ENCODE measurements at places on chromosomes 2 and 18. TPM values are rescaled to one million over a fixed set of nuclear protein-coding genes. Genes with fewer than 3 reads are reported as not detected.
A peak's percentile ranks its signal among the peaks of the same experiment; 100 is the strongest.

Gene RAB17
- total RNA-seq: 9.5 TPM

Gene NEUROD1
- total RNA-seq: not detected

Gene KLHL14
- total RNA-seq: 0.35 TPM

Gene MDH1
- 126 TPM for total RNA-seq

Gene SERPINB4
- not detected for total RNA-seq

Gene RAPGEF4
- 6.8 TPM for total RNA-seq

Gene CCDC102B
- 4.3 TPM for total RNA-seq

Gene UNC80
- 1.1 TPM for total RNA-seq

- no peaks in the 10 kb centered on the region for H3K4me1 ChIP-seq
- no peaks in the 10 kb centered on the region for H3K36me3 ChIP-seq
- DNase-seq: no peak
- no peak overlapping the region for H3K4me3 ChIP-seq
Measured at GRCh38 chr18:42654556-42654955, 460.9 kb downstream of the RIT2 start.

- DNase-seq: no peak
- no peaks in the 10 kb centered on the region for H3K36me3 ChIP-seq
Measured at GRCh38 chr18:55100817-55101457, 141.7 kb upstream of the CCDC68 start.

GRCh38 chr2:177434475-177434874, 41.9 kb downstream of the AGPS start:
- DNase-seq: no peak
- H3K4me3 ChIP-seq: no peak overlapping the region
- H3K4me1 ChIP-seq: no peaks in the 10 kb centered on the region

DNA sequence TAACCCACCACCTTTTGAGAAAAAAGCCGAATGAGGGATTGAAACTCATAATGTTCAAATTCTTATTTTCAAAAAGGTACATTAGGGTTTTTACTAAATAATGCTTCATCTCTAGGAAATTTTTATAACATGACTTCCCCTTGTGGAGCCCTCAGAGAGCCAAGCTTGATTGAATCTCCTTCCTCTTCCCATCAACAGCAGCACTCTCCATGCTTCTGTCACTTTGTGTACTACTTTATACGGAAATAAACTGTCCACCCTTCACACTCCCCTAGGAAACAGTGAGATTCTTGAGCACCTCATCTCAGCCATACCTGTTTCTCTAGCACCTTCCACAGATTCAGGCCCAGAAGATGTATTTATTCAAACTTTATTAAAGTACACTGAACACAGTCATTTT, 51.8 kb downstream of the TFPI start:
- no peak for DNase-seq
- no peaks in the 10 kb centered on the region for H3K27me3 ChIP-seq
- H3K36me3 ChIP-seq: no peaks in the 10 kb centered on the region
- no peak overlapping the region for H3K4me3 ChIP-seq

- no peaks in the 10 kb centered on the region for H3K27me3 ChIP-seq
- no peak overlapping the region for H3K27ac ChIP-seq
- no peaks in the 10 kb centered on the region for H3K4me1 ChIP-seq
- H3K36me3 ChIP-seq: no peaks in the 10 kb centered on the region
- H3K4me3 ChIP-seq: no peak overlapping the region
Measured at GRCh38 chr18:70273021-70273420, 15.8 kb upstream of the SOCS6 start.

- DNase-seq: peak; percentile 80
- no peaks in the 10 kb centered on the region for H3K27me3 ChIP-seq
- H3K36me3 ChIP-seq: no peaks in the 10 kb centered on the region
Measured at GRCh38 chr18:63131106-63131958, 188.2 kb downstream of the BCL2 start.

DNA sequence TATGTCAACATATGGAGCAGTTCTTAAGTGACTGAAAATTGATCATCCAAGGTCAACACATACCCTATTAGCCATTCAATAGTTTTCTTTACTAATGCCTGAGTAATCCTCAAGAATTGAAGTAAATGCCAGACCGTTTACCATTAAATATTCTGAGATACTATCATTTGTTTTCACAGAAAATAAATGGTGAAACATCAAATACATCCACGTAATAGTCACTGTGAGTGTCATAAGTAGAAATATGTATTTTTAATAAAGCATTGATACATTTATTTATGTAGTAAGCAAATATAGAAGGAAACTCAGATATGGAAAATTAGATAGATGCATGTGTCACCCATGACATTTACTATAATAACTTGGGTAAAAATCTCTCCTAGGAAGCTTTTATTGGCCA, 927.8 kb upstream of the NRXN1 start:
- no peaks in the 10 kb centered on the region for H3K27me3 ChIP-seq
- no peak for DNase-seq
- no peak overlapping the region for H3K4me3 ChIP-seq
- H3K36me3 ChIP-seq: no peaks in the 10 kb centered on the region

DNA sequence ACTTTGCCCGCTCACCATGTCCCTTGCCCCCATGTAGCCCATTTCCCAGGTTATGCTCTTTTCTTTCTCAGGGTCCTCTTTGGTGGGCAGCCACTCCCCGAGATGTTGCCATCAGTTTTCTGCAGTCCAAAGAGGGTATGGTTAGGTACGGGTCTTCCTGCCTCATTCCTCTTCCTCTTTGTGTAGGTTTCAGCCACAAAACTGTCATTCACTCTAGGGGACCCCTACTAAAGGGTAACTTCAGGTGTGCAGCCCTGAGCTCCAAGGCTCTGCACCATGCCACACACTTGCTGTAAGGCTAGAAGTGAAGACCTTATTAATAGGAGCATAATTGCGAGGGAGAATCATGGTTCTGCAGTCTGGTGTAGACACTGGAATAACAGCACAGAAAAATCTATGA, 99.8 kb upstream of the ZNF397 start:
- peaks cover 2% of the 10 kb centered on the region for H3K4me1 ChIP-seq
- DNase-seq: no peak

DNA sequence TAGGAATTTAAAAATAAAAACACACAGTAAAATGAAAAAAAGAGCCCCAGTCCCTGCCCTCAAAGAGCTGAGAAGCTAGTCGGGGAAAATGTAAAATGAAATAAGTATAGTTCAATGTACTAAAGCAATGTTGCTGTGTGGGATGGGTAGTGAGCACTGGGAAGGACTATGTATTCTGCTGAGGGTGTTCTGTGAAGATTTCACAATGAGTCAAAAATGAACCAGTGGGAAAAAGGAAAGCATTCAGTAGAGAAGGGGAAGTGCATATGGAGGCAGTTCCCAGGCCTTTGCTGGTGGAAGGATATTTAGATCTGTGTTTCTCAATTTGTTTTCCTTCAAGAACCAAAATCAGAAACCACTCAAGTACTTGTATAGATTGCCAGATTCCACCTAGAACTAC, 1094.7 kb upstream of the KLHL29 start:
- no peaks in the 10 kb centered on the region for H3K36me3 ChIP-seq
- no peak overlapping the region for H3K4me3 ChIP-seq

GRCh38 chr18:27845897-27846296, 331.0 kb downstream of the CDH2 start:
- H3K27me3 ChIP-seq: no peaks in the 10 kb centered on the region
- no peaks in the 10 kb centered on the region for H3K36me3 ChIP-seq
- no peaks in the 10 kb centered on the region for H3K4me1 ChIP-seq
- H3K4me3 ChIP-seq: no peak overlapping the region
- no peak overlapping the region for H3K27ac ChIP-seq
- DNase-seq: no peak

DNA sequence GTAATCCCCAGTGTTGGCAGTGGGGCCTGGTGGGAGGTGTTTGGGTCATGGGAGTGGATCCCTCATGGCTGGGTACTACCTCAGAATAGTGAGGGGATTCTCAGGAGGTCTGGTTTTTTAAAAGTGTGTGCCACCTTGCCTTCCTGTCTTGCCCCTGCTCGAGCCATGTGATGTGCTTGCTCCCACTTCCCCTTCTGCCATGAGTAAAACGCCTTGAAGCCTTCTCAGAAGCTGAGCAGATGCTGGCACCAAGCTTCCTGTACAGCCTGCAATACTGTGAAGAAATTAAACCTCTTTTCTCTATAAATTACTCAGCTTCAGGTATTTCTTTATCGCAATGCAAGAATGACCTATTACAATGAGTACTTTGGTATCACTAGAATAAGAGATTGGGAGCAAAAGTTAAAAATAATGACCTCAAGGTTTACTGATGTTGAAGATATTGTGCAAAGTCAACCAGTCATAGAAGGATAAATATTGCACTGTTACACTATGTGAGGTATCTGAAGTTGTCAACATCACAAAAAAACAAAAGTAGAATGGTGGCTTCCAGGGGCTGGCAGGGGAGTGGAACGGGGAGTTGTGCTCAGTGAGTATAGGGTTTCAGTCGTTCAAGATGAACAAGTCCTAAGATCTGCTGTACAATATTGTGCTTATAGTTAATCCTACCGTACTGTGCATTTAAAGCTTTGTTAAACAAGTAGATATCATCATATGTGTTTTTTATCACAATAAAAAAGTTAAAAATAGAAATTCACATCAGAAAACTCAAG, 938.3 kb upstream of the CNTNAP5 start:
- no peak overlapping the region for H3K4me3 ChIP-seq
- no peak for DNase-seq
- no peak overlapping the region for H3K27ac ChIP-seq
- H3K4me1 ChIP-seq: no peaks in the 10 kb centered on the region
- no peaks in the 10 kb centered on the region for H3K27me3 ChIP-seq

DNA sequence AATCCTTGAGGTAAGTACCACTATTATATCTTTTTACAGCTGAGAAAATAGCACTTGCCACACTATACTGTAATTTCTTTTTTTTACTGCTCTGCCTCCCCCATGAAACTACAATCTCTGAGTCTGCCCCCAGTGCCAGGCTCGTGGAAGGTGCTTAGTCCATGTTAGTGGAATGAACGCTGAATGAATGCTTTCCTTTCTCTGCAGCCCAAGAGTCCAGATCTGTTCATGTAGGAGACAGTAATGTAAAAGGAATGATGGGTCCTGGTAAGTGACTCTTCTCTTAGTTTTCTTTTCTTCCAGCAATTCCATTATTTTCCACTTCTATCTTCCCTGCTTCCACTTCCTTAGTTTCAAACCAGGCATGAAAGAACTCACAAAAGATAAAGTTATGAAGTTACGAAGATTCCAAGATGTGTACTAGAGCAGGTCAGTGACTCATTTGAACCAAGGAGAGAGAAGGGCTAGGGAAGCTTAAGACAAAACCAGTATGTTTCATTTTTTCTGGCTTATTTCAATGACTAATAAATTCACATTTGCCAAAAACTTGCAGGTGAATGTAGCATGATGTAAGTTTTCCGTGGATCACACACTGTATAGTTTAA, 46.0 kb downstream of the ARHGEF33 start:
- no peak for DNase-seq
- no peak overlapping the region for H3K27ac ChIP-seq
- no peaks in the 10 kb centered on the region for H3K36me3 ChIP-seq
- no peak overlapping the region for H3K4me3 ChIP-seq
- no peaks in the 10 kb centered on the region for H3K27me3 ChIP-seq

GRCh38 chr2:46849721-46850556, 65.7 kb downstream of the MCFD2 start:
- H3K27ac ChIP-seq: peak overlapping the region; percentile 96
- H3K4me3 ChIP-seq: no peak overlapping the region
- peaks cover 55% of the 10 kb centered on the region for H3K4me1 ChIP-seq
- peak; percentile 73 for DNase-seq

DNA sequence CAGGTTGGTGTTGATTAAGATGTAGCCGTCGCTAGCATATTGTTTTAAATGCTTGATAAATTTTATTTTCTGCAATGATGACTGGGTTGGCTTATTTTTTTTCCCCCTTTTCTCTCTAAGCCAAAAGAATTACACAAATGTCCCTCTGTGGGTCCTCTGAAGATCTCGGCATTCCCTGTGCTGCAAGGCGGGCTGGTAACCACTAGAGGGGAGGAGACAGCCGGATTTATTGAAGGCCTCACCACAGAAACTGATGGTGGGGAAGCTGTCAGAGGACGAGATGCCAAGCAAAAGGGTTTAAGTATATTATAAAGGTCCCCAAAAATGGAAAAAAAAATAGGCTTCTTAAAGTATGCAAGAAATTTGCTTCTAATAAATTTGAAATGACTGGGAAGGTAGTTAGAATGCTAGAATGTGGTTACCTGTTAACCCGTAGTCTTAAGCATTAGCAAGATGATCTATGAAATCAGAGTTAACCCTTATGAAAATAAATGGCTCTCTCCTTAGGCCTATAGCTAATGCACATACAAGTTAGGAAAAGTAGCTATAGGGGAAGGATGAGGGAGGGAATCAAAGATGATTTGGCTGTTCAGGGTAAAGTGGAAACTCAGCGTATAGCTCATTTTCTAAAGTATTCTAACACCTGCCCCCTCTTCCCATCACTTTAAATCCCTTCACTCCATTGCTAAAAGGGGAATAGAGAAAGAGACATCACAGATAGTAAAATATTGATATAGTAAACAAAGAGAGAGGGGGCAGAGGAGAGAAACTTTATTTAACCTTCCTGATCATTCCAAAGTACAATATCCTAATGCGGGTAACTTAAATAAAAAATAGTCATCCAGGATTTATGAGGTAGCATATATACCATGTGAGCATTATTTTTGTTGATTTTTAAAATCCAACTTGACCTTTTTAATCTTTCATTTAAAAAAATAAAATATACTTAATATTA, 894.5 kb upstream of the POU3F3 start:
- H3K4me3 ChIP-seq: no peak overlapping the region
- no peaks in the 10 kb centered on the region for H3K36me3 ChIP-seq
- H3K4me1 ChIP-seq: no peaks in the 10 kb centered on the region
- no peak for DNase-seq
- H3K27me3 ChIP-seq: no peaks in the 10 kb centered on the region

- no peaks in the 10 kb centered on the region for H3K36me3 ChIP-seq
- DNase-seq: peak; percentile 77
- no peaks in the 10 kb centered on the region for H3K27me3 ChIP-seq
- H3K4me3 ChIP-seq: no peak overlapping the region
Measured at GRCh38 chr2:128347701-128348539, 29.3 kb upstream of the HS6ST1 start.

DNA sequence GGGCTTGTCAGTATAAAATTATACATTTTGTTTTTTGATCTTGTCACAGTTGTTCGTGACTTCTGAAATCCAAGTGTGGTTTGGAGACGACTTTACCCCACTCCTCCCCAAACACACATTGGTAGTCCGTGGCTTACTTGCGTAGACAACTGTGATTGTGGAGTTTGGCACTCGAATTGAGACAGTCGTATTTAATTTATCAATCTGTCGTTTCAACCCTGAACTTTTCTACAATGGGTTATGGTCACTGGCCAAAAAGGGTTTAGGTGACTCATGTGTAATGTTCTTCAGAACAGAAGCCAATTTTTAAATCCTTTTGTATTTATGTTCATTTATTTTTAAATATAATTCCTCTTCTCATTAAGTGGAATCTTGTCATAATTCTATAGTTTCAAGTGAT, 129.9 kb downstream of the SPTBN1 start:
- DNase-seq: no peak
- H3K4me3 ChIP-seq: no peak overlapping the region
- peaks cover 11% of the 10 kb centered on the region for H3K4me1 ChIP-seq
- no peaks in the 10 kb centered on the region for H3K36me3 ChIP-seq
- H3K27me3 ChIP-seq: no peaks in the 10 kb centered on the region

GRCh38 chr2:140506606-140507005, 1624.2 kb downstream of the LRP1B start:
- no peak overlapping the region for H3K27ac ChIP-seq
- DNase-seq: no peak
- H3K4me1 ChIP-seq: no peaks in the 10 kb centered on the region
- no peaks in the 10 kb centered on the region for H3K36me3 ChIP-seq
- H3K27me3 ChIP-seq: no peaks in the 10 kb centered on the region
- H3K4me3 ChIP-seq: no peak overlapping the region

Measured in ovary (tissue), 10 donors.